H1 (cell line): ENCODE measurements at places on chromosomes 11 and 22. TPM values are rescaled to one million over a fixed set of nuclear protein-coding genes. Genes with fewer than 3 reads are reported as not detected.

GRCh38 chr11:32318071-32319055, 117.0 kb downstream of the WT1 start:
- H3K4me3 ChIP-seq, result no peak overlapping the region
- no peaks in the 10 kb centered on the region for H3K36me3 ChIP-seq
- peaks cover 2% of the 10 kb centered on the region; the same call in 1 of the 2 replicates for H3K4me1 ChIP-seq

GRCh38 chr22:50045211-50046018, 12.7 kb downstream of the TTLL8 start:
- no peaks in the 10 kb centered on the region for H3K27me3 ChIP-seq
- H3K4me1 ChIP-seq, result no peaks in the 10 kb centered on the region
- H3K4me3 ChIP-seq, result no peak overlapping the region

GRCh38 chr11:97092823-97093222, 703.0 kb downstream of the JRKL start:
- H3K27me3 ChIP-seq, result no peaks in the 10 kb centered on the region
- H3K36me3 ChIP-seq, result no peaks in the 10 kb centered on the region
- no peak overlapping the region for H3K4me3 ChIP-seq
- no peak for DNase-seq
- no peak overlapping the region for H3K27ac ChIP-seq

GRCh38 chr11:1499261-1499890, 12.8 kb upstream of the MOB2 start:
- peaks cover 3% of the 10 kb centered on the region for H3K4me1 ChIP-seq
- no peaks in the 10 kb centered on the region for H3K27me3 ChIP-seq
- no peak for DNase-seq
- H3K4me3 ChIP-seq, result no peak overlapping the region
- H3K27ac ChIP-seq, result no peak overlapping the region
- no peaks in the 10 kb centered on the region for H3K36me3 ChIP-seq

GRCh38 chr11:83292709-83293456, 6.7 kb upstream of the CCDC90B start:
- no peaks in the 10 kb centered on the region for H3K4me1 ChIP-seq
- H3K36me3 ChIP-seq, result no peaks in the 10 kb centered on the region
- no peak overlapping the region for H3K27ac ChIP-seq
- H3K4me3 ChIP-seq, result no peak overlapping the region

DNA sequence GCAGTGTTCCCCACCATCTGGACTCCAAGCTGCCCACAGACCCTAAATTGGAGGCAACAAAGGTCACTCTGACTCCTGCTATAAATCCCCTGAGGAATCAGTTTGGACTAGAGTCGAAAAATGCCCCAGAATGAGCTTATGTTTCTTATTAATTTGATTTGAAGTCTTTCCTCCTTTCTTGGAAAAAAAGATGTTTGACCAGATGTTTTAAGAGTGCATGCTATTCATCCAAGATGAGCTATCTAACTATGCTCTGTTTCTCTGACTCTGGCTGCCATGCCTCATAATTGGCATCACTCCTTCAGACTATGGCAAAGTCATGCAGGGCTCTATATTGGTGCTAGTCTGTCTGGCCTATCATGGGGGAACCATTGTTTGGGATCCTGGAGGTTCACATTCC, 174.0 kb downstream of the SPON1 start:
- no peaks in the 10 kb centered on the region for H3K36me3 ChIP-seq
- no peak overlapping the region for H3K4me3 ChIP-seq
- DNase-seq, result no peak
- H3K4me1 ChIP-seq, result no peaks in the 10 kb centered on the region
- H3K27ac ChIP-seq, result no peak overlapping the region

DNA sequence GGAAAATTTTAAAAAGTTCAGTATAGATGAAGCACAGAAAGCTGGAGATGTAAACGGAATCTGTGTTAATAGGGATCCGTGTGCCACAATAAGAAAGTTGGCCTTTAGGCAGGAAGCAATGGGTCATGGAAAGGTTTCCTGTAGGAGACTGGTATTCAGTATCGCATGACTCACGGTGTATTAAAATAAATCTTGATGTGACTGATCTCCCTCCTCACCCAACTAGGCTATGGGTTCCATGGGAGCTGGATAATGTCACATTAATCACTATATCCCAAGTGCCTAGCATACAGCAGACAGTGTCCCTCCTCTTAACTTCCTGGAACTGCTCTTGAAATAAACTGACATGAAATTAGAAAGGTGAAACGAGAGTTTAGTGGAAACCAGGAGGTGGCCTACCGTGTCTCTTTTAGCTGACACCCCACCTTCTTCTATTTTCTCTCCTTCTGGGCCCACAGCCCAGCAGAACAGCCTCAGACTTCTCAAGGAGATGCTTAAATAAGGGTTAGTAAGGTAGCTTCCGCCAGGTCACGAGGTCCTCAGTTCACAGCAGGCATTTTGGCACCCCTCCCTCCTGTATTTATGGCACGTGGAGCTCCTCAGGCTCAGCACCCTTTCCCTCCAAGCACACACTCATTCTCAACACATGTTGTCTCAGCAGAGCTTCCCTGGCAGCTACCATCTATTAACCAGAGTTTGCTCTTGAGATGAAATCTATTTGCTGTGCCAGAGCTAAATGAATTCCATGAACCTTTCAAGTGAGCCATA, 118.8 kb downstream of the NXPE2 start:
- no peaks in the 10 kb centered on the region for H3K36me3 ChIP-seq
- H3K27ac ChIP-seq, result no peak overlapping the region
- peaks cover 3% of the 10 kb centered on the region for H3K4me1 ChIP-seq
- no peak overlapping the region for H3K4me3 ChIP-seq

DNA sequence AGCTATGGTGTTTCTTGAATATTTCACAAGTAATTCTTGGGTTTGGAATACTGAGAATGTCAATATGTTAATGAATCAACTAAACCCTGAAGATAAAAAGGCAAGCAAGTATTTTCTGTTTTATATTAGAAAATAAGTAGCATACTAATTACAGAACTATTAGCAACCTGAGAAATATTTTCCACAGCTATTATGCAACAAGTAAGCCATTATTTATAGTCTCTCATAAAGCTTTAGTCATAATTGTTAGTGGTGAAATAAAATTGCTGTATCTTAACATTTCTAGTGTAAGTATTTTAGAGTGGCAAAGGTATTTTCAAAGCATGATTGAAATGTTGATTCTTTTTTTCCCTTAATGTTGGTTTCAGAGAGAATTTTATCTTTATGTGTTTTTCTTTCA, 53.3 kb downstream of the FAR1 start:
- no peak overlapping the region for H3K4me3 ChIP-seq
- no peaks in the 10 kb centered on the region for H3K27me3 ChIP-seq
- DNase-seq, result no peak
- peaks cover 41% of the 10 kb centered on the region for H3K36me3 ChIP-seq
- H3K27ac ChIP-seq, result no peak overlapping the region

DNA sequence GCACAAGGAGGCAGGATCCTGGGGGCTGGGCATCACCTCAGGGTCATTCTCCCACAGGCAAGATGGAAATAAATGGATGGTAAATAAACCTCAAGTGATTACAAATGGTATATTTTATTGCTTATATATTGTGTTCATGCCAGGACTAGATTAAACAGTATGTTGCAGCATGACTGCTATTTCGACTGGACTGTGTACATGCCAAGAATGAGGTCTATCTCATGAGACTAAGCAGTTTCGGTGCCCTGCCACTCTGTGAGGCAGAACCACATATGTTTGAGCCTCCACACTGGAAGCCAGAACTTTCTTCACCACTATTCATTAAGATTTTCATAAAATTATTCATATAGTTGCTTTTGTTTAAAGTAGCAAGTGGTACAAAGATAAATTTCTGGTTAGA, 140.2 kb downstream of the DDX10 start:
- H3K4me3 ChIP-seq, result no peak overlapping the region
- no peak overlapping the region for H3K27ac ChIP-seq
- H3K4me1 ChIP-seq, result no peaks in the 10 kb centered on the region; the same call in 1 of the 2 replicates
- no peaks in the 10 kb centered on the region for H3K36me3 ChIP-seq
- no peak for DNase-seq

- no peak for DNase-seq
- H3K4me3 ChIP-seq, result no peak overlapping the region
- peaks cover 3% of the 10 kb centered on the region for H3K4me1 ChIP-seq
- no peaks in the 10 kb centered on the region for H3K27me3 ChIP-seq
- no peak overlapping the region for H3K27ac ChIP-seq
Measured at GRCh38 chr11:35937700-35938099, 6.2 kb upstream of the LDLRAD3 start.

DNA sequence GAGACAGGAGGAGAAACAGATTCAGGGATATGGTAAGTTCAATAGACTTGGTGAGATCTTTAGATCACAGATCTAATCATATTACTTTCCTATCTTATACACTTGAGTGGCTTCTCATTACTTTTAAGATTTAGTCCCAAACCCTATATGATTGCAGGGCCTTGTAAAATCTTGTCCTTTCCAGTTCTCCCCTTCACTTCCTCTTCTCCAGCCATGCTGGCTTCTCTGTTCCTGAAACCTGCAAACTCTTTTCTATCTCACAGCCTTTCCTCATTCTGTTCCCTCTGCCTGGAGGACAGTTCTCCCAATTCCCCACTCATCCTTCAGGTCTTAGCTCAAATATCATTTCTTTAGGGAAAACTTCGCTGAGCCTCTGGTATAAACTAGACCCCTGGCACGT, 65.9 kb upstream of the BIRC3 start:
- no peaks in the 10 kb centered on the region; the same call in 1 of the 2 replicates for H3K4me1 ChIP-seq
- H3K27me3 ChIP-seq, result no peaks in the 10 kb centered on the region
- DNase-seq, result no peak
- no peaks in the 10 kb centered on the region for H3K36me3 ChIP-seq

DNA sequence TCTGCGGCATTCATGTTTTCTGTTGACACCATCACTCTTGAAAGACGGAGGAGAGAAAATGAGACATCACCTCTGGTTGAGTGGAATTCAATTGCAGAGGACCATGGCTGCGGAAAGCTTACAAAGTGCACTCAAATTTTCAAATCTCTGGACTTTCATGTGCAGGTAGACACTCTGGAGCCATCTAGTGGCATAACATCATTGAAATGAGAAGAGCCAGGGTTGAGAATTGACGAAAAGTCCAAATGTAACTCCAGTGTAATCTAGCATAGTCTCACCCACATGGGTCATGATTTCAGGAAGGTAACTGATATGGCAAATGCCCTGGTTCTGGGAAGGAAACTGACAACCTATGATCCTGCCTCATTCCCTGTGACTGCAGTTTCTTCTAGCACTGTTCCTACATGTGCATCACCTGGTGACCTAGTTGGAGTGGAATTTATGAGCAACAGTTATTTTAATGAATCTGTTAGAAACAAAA, 687.8 kb downstream of the KCNA4 start:
- H3K4me3 ChIP-seq, result no peak overlapping the region
- no peaks in the 10 kb centered on the region for H3K4me1 ChIP-seq
- no peak overlapping the region for H3K27ac ChIP-seq

- no peak for DNase-seq
- no peak overlapping the region for H3K4me3 ChIP-seq
- no peaks in the 10 kb centered on the region for H3K27me3 ChIP-seq
- H3K36me3 ChIP-seq, result peaks cover 3% of the 10 kb centered on the region; the same call in 1 of the 2 replicates
- no peaks in the 10 kb centered on the region for H3K4me1 ChIP-seq
- no peak overlapping the region for H3K27ac ChIP-seq
Measured at GRCh38 chr11:95863486-95864140, 60.3 kb downstream of the MTMR2 start.

- no peaks in the 10 kb centered on the region for H3K27me3 ChIP-seq
- no peak overlapping the region for H3K27ac ChIP-seq
- H3K4me3 ChIP-seq, result no peak overlapping the region
- H3K4me1 ChIP-seq, result no peaks in the 10 kb centered on the region
- no peaks in the 10 kb centered on the region for H3K36me3 ChIP-seq
Measured at GRCh38 chr22:25869771-25870170, 127.8 kb downstream of the MYO18B start.

DNA sequence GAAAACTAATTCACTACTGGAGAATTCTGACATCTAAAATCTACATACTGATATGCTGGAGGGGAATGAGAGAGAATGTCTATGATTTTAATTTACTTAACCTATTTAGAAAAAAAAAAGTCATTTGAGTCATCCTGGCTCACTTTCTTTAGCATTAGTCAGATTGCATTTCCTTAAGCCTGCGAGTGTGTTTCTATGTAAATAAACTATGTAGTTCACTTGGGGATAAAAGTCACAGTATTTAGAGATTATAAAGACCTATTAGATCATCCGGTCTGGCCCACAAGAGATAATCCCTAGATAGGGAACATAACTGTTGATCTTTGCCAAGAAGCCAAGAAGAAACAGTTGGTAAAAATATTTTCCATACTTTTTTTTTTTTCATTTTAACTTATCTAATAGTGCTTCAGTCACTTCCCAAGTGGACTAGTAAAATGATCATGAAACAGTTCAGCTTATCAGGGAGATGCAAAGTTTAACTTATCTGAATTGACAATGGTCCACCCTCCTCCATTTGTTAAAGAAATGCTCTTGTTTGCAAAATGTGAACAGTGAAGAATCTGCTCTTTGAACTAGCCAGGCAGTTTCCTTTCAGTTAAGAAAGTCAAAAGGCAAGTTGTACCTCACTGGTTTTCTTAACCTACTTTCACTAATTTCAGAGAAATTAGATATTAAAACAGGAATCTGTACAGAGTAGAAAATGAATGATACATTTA, 21.2 kb upstream of the BLID start:
- no peaks in the 10 kb centered on the region for H3K36me3 ChIP-seq
- no peak for DNase-seq
- H3K4me3 ChIP-seq, result no peak overlapping the region
- no peak overlapping the region for H3K27ac ChIP-seq
- H3K4me1 ChIP-seq, result no peaks in the 10 kb centered on the region
- peaks cover 1% of the 10 kb centered on the region for H3K27me3 ChIP-seq

DNA sequence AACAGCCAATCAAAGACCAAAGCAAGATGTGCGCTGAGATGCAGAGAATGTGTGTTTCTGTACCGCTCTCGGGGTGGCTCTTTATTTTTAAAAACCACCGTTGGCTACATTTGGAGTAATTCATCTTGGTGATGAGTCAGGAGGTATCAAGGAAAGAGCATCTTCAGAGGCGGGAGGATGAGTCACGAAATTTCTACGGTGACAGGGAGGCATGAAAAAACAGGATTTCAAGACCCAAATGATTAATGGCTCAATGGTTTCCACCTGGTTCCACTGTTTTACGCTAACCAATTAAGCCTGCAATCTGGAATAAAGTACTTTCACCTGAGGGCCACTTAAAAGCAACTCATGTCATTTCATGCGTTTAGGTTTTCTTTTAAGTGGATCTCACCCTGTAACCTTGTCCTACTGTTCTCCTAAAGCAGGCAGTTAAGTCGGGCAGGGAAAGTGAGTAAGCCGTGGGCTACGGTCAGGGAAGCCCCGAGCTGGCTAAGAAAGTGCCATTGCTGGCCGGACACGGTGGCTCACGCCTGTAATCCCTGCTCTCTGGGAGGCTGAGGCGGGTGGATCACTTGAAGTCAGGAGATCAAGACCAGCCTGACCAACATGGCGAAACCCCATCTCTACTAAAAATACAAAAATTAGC, 74.6 kb downstream of the CELSR1 start:
- H3K4me3 ChIP-seq, result no peak overlapping the region
- DNase-seq, result no peak
- no peaks in the 10 kb centered on the region for H3K27me3 ChIP-seq
- no peaks in the 10 kb centered on the region for H3K36me3 ChIP-seq
- H3K27ac ChIP-seq, result no peak overlapping the region

GRCh38 chr22:46288846-46289243, 7.8 kb upstream of the GTSE1 start:
- no peak for DNase-seq
- H3K4me1 ChIP-seq, result no peaks in the 10 kb centered on the region
- no peak overlapping the region for H3K27ac ChIP-seq
- H3K4me3 ChIP-seq, result no peak overlapping the region

CYP2D6 gene
- 0.77 and 0.93 TPM in 2 replicates for total RNA-seq

OR6T1 gene
- not detected in 2 replicates for total RNA-seq

TRPT1 gene
- total RNA-seq, result 34.5 and 39.7 TPM in 2 replicates

KRTAP5-11 gene
- total RNA-seq, result not detected in 2 replicates

PLAAT4 gene
- total RNA-seq, result 2.6 and 2.8 TPM in 2 replicates
